Smooth muscle cell of the brain vasculature (primary cell): ENCODE measurements at places on chromosomes 2 and 18.

GRCh38 chr18:63508596-63508995 is 31.8 kb downstream of the SERPINB5 start:
- no peak for DNase-seq

GRCh38 chr2:174682007-174682577 is 82.2 kb downstream of the CHRNA1 start:
- no peak for DNase-seq

- DNase-seq, result no peak
Measured at GRCh38 chr18:39434223-39434920, 1868.8 kb upstream of the CELF4 start.

- DNase-seq, result no peak
Measured at GRCh38 chr18:74310411-74310810, 5.2 kb upstream of the C18orf63 start.

- no peak for DNase-seq
Measured at GRCh38 chr2:47312491-47312850, 90.5 kb upstream of the MSH2 start.

- DNase-seq, result no peak
Measured at GRCh38 chr18:23990474-23991410, 23.8 kb upstream of the TTC39C start.

DNA sequence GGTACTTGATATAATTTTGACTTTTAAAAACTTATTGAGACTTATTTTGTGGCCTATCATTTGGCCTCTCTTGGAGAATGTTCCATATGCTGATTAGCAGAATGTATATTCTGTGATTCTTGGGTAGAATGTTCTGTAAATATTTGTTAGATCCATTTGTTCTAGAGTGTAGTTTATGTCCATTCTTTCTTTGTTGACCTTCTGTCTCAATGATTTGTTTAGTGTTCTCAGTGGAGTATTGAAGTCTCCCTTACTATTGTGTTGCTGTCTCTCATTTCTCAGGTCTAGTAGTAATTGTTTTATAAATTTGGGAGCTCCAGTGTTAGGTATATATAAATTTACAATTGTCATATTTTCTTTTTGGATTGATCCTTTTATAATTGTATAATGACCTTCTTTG is 349.6 kb upstream of the CWC22 start:
- DNase-seq, result no peak

DNA sequence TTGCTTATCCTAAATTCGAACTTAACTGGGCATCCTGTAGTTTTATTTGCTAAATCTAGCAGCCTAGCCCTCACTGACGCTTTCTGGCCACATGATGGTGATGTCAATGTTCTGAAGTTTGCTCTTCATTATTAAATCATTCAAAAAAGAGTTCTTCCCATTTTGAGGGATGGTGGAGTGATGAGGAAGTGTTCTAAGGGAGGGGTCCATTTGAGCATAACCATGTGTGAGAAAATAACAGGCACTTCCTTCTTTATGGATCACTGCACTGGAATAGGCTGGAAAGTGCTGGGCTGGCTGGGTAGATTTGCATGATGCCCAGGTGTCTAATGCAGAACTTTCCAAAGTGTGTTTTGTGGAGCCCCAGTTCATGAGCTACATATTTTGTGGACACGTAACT is 74.2 kb downstream of the TNFRSF11A start:
- DNase-seq, result no peak

DNA sequence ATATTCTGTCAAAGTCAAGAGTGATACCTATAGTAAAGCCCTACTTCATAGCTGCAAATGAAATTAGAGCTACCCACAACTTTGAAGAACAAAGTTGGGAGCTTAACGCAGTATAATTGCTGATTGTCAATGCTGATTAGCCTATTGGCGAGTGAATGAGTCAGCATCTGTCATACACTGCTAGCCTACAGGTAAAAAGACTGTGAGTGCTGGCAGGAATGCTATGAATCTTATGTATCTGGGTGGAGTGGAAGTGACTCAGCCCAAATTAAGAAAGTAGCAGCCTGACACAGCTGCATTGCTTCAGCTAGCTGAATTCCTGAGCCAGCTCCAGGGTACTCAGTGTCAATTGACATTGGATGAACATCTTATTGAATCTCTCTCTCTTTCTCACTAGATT is 179.4 kb upstream of the DCC start:
- DNase-seq, result no peak

GRCh38 chr2:32830196-32830595 is 116.6 kb upstream of the LTBP1 start:
- DNase-seq, result no peak

GRCh38 chr2:102051692-102052277 is 60.0 kb downstream of the IL1R2 start:
- no peak for DNase-seq

GRCh38 chr2:44170311-44170717 is 1.6 kb downstream of the PPM1B start:
- no peak for DNase-seq

- no peak for DNase-seq
Measured at GRCh38 chr2:131152074-131152473, 46.9 kb downstream of the PLEKHB2 start.
